ENCODE measurements at places on chromosomes 1 and 21.

DNA sequence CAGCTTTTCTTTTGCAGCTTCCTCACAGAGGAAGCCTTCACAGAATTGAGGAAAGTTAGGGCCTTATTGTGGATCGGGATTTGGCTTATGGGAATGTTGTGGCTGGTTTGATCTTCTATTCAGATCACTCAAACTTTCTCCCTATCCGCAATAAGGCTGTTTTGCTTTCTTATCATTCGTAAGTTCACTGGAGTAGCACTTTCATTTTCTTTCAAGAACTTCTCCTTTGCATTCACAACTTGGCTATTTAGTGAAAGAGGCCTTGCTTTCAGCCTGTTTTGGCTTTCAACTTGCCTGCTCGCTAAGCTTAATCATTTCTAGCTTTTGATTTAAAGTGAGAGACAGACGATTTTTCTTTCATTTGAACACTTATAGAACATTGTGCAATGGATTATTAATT lies 181.9 kb upstream of the B3GALT2 start:
- no peak for DNase-seq

DNA sequence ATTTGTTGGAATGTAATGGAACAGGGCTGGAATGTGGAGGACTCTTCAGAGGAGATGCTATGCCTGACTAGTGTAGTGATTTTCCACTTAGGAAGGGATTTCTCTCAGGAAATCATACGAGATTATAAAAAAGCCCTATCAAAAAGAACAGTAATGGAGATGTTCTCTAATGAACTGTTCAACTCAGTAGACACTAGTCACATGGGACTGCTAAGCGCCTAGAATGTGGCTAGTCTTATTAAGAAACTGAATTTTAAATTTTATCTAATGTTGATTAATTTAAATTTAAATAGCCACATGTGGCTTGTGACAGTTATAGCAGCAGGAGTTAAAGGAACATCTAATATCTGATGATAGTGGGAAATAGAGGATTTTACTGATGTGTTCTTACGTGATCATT lies 94.0 kb downstream of the SLC35F3 start:
- no peak for DNase-seq

- DNase-seq, result no peak
Observed at GRCh38 chr1:178684542-178685000, 40.5 kb upstream of the RALGPS2 start.

- DNase-seq, result no peak
Observed at GRCh38 chr21:26597031-26597430, 23.9 kb upstream of the CYYR1 start.

- no peak for DNase-seq
Observed at GRCh38 chr1:3444736-3445135, 9.7 kb upstream of the ARHGEF16 start.

DNA sequence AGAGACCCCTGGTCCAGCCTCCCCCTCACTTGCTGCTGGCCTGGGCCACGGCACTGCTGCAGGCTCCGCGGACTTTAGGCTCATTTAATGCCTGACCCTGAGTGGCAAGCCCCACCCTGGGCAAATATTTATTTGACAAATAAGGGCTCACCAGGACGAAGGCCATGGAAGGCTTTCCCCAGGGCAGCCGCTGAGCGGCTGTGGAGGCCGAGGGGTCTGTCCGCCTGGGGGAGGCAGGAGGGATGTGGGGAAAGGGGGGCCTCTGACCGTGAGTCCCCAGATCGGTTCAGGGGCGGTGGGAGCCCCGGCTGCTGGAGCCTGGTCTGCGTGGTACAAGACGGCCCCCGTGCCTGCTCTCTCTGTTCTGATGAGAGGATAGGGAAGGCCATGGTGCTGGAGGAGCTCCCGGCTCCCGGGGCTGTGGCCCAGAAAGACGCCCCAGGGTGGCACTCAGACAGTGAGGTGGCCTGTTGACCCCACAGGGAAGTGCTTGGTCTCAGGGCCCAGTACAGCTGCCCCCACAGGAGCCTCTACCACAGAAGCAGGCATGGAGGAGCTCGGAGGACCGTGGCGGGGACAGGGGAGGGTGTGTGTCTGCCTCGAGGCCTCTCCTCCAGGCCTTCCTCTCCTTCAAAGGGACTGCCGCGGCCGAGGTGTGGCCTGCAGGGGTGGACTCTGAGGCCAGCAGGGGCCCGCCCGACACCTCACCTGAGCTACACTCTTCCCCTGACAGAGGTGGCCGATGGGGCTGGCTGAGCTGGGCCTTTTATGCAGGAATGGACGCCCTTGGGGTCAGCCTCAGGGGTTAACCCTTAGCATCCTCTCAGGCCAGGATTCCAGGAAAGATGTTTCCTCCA lies 9.1 kb upstream of the C1orf159 start:
- DNase-seq, result no peak

GRCh38 chr1:200166411-200166810 lies 138.9 kb downstream of the NR5A2 start:
- DNase-seq, result no peak

DNA sequence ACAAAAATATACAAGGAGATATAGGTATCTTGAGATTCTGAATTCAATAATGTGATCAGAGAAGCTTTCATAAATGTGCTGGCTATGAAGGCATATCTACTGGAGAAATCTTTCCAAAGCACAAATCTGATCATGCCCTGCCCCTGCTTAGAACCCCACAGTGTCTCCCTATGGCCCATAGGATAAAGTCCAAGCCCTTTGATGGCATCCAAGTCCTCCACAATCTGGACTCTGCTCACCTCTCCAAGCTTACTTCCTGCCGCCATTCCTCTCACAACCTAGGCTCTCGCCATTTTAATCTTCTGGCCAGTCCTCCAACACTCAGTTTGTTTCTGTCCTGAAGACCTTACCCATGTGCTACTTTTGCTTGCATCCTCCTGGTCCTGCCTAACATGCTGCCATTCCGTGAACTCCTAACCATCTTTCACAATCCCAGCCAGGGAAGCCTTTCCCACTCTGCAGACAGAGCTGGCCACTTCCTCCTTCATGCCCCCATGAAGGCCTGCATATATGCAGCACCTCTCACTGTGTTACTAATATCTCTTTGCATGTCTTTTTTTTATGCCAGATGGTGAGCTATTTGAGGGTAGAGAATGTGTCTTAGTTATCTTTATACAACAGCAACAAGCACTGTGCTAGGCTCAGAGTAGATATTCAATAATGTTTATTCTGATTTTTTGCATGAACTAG lies 5.6 kb upstream of the ATP1A1 start:
- DNase-seq, result no peak
